ENCODE measurements at places on chromosomes 11 and 22. TPM values are rescaled to one million over a fixed set of nuclear protein-coding genes. Genes with fewer than 3 reads are reported as not detected.

Gene IGLL1
- 17.4 TPM for total RNA-seq

Gene MUC2
- total RNA-seq, result not detected

Gene PANX2
- total RNA-seq, result 2.3 TPM

Gene SSH3
- 4.8 TPM for total RNA-seq

Gene CCDC73
- total RNA-seq, result 0.23 TPM

Gene CNIH2
- not detected for total RNA-seq

Gene SLC35F2
- total RNA-seq, result 1.4 TPM

Gene BIK
- total RNA-seq, result not detected

Gene OR10A2
- not detected for total RNA-seq

Gene APOBEC3B
- total RNA-seq, result 0.08 TPM

Gene TENM4
- 0.25 TPM for total RNA-seq

Gene C11orf86
- not detected for total RNA-seq

Gene LRP4
- total RNA-seq, result 3.1 TPM

Gene ANKK1
- not detected for total RNA-seq

Gene SHANK3
- total RNA-seq, result 5.1 TPM

Gene SLC22A6
- not detected for total RNA-seq

Gene MISFA
- total RNA-seq, result not detected

Gene KIF18A
- total RNA-seq, result 0.08 TPM

Gene C11orf91
- not detected for total RNA-seq

Gene SCGB1D2
- total RNA-seq, result not detected

Gene SLC2A11
- 5.0 TPM for total RNA-seq

Gene TRIM49
- not detected for total RNA-seq

Gene APOL4
- 2.3 TPM for total RNA-seq

Gene PYGM
- total RNA-seq, result 0.23 TPM

Gene WDR74
- total RNA-seq, result 21.5 TPM
